ENCODE measurements at places on chromosomes 11 and 22.
A peak's percentile ranks its signal among the peaks of the same experiment; 100 is the strongest.

GRCh38 chr11:45803971-45804760, 783 bp upstream of the SLC35C1 start:
- peak; percentile 43 for DNase-seq

GRCh38 chr11:30380846-30381245, 57.9 kb downstream of the ARL14EP start:
- DNase-seq, result no peak

- no peak for DNase-seq
These were observed 920 bp downstream of the TMEM132A start for GRCh38 chr11:60924906-60925853.

DNA sequence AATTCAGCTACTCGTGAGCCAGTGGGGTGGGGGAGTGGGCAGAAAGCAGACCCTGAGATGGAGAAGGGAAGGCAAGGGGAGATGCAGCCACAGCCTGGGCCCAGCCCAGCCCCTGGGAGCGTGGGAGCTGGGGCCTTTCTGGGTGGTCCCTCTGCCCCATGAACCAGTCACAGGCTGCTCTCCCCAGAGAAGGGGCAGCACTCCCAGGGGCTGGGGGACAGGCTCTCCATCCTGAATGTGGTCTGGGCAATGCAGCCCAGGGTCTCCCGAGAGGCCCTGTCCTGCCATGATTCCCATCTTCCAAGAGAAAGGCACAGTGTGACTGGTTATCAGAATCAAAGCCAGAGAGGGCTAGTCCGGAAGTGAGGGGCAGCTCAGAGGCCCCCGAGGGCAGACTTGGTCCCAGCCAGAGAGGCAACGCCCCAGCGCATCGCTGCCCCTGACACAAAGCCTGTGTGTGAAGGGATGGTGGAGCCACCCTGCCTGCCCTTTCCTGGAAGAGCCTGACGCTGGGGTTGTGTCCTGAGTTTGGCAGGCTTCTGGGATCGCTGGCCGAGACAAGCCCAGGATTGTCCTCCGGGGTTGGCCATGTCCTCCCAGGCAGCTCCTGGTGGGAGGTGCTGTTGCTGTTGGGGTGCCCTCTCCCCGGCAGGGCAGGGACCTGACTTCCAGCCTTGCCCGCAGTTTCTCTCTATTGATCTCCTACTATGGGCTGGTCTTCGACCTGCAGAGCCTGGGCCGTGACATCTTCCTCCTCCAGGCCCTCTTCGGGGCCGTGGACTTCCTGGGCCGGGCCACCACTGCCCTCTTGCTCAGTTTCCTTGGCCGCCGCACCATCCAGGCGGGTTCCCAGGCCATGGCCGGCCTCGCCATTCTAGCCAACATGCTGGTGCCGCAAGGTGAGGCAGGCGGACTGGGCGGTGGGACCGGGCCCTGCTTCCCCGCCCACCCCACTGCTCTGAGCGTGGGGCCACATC, 23.8 kb upstream of the SLC22A12 start:
- no peak for DNase-seq
